ENCODE measurements at places on chromosomes 3 and 15.

DNA sequence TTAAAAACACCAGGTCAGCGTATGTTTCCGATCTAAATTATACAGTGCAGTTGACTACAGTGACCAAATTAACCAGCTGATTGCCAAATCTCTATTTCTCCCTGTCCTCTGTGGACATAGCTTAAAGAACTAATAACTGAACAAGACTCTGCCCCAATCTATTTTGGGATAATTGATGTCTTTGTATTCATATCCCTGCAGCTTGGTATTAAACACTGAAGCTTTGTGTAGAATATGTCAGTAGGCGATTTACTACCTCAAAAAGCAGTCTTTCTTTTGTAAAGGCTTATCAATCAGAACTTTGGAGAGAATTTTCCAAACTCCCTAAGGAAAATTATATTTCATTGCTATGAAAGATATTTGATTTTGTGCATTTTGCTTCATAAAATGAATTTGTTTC lies 258.2 kb downstream of the SOX2 start:
- DNase-seq, result no peak

GRCh38 chr3:127265581-127265981 lies 22.3 kb downstream of the PRR20G start:
- no peak for DNase-seq

DNA sequence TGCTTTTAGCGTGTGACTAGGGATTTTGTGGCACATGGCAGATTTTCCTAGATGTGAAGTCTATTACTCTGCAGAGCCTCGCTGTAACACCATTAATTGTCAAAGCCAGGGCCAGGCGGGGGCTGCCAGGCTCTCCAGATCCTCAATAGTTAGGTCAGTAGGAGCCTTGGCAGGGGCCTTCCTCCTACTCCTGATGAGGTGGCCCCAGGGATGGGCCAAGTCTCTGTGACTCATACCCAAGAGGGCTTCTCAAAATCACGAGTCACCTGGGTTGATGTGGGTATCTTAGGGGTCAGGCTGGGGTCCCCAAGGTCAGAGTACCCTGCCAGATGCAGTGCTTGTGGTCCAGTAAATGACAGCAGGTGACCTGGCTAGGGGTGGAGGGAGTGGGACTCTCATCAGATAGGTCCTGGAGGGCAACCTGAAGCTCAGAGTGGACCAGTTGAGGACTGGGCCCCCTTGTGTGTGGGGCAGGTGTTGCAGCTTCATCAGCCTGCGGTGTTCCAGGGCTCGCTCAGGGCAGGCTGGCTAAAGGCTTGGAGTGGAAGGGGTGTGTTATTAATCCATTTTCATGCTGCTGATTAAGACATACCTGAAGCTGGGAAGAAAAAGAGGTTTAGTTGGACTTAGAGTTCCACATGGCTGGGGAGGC lies 88.5 kb upstream of the MYZAP start:
- DNase-seq, result no peak

- DNase-seq, result no peak
Observed at GRCh38 chr3:140359233-140359995, 318.4 kb upstream of the TRIM42 start.

DNA sequence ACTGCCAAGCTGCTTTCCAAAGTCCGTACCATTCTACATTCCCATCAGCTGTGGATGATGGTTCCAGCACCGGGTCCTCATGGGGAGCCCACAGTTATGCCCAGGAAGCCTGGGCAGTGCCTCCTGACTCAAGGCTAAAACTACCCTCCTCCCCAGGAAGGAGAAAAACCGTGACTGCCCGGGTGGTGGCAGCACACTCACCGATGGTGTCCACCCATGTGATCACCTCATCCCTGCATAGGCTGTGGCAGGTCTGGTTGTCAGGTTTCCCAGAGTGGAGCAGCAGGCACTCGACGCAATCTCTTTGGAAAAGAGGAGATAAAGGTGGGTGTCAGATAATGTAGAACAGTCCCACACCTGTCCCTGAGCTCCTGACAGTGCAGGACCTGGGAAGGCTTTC lies 38.6 kb downstream of the UMPS start:
- peak; percentile 56 for DNase-seq

GRCh38 chr3:178560759-178561158 lies 24.5 kb downstream of the KCNMB2 start:
- DNase-seq, result no peak

DNA sequence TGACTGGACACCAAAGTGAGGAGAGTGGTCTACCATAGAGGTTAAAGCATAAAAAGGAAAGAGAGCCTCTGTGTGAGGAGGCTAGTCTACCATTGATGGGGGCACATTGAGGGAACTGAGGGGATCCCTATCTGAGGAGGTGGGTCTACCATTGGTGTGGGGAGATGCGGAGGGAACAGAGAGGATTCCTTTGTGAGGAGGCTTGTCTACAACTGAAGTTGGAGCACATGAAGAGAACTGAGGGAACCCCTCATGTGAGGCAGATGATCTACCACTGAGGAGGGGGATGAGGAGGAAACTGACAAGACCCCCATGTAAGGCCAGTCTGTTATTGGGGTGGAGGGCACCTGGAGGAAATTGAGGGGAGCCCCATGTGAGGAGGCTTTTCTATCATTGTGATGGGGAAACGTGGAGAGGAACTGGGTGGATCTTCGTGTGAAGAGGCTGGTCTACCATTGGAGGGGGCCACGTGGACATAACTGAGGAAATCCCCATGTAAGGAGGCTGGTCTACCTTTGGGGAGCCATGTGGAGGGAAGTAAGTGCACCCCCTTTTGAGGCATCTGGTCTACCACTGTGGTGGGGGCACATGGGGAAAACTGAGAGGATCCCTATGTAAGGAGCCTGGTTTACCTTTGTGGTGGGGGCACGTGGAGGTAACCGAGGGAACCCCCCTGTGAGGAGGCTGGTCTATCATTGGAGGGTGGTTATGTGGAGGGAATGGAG lies 160.1 kb downstream of the FBLN2 start:
- DNase-seq, result no peak

DNA sequence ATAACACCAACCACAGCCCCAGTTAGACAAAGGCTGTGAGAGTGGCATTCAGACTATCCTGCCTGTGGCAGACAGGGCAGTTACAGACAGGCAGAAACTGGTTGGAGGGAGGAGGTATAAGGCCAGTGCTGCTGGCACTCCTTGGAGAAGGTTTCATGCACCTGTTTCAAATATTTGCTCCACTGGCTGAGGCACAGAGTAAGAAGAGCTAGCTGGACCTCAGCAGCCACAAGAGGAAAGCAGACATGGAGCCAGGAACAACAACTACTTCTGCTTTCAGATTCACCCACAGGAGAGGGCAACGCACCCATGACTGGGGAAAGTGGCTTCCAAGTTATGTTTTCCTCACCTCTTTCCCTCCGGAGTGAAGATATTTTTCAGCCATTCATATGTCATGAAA lies 11.5 kb upstream of the PRKAR2A start:
- no peak for DNase-seq

DNA sequence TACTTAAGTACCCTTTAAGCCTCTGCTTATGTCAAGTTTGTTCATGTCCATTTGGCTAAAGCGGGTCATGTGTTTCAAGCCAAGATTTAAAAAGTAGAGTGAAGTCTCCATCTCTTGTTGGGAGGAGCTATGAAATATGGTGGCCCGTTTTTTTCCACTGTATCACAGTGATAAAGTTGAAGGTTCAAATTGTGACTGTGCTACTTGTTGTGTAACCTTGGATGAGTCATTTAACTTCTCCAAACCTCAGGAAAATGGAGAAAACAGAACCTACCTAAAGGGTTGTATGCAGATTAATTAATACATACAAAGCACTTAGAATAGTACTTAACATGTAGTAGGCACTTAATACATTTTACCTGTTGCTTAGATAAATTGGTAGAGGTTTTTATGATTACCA lies 43.4 kb downstream of the SNAPC5 start:
- no peak for DNase-seq

- DNase-seq, result no peak
Observed at GRCh38 chr3:187812496-187812895, 67.2 kb upstream of the BCL6 start.
